Activated CD4-positive, alpha-beta T cell treated with anti-CD3 and anti-CD28 coated beads, Interleukin-2, Interleukin-6, amounts not matched to agents 100 ng/mL and 50 ng/mL, durations not matched to agents 16 hours and 8 hours (primary cell): ENCODE measurements at places on chromosomes 4 and X.

- DNase-seq = no peak
Measured at GRCh38 chrX:19649226-19649995, 134.1 kb upstream of the MAP3K15 start.

DNA sequence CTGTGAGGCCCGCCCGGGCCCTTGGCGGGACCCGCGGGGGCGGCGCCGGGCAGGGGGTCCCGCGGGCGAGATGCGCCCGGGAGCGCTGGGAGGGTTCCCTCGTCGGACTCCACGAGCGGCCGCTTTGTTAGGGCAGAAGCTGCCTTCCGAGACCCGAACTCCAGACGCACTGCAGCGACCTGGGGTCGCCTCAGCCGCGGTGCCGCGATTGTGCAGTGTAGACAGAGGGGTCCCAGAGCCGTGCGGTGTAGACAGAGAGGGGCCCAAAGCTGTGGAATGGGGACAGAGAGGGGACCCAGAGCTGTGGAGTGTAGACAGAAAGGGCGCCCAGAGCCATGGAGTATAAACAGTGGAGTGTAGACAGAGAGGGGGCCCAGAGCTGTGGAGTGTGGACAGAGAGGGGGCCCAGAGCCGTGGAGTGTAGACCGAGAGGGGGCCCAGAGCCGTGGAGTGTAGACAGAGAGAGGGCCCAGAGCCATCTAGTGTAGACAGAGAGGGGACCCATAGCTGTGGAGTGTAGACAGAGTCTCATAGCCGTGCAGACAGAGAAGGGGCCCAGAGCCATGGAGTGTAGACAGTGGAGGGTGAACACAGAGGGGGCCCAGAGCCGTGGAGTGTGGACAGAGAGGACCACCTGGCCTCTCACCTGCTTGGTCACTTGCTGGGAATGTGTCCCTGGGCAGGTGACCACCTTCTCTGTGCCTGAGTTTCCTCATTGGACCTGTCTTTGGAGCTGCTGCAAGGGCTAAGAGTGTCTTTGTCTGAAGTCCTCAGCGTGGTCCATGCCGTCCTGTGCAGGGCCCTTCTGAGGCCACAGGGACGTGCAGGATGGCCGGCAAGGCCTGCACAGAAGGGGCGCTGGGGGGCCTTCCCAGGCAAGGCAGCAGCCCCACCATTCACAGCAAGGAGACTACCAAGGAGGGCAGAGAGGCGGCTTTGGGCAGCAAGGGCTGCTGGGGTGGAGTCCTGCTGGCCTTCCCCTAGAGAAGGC lies 875 bp downstream of the RGS12 start:
- DNase-seq = no peak

DNA sequence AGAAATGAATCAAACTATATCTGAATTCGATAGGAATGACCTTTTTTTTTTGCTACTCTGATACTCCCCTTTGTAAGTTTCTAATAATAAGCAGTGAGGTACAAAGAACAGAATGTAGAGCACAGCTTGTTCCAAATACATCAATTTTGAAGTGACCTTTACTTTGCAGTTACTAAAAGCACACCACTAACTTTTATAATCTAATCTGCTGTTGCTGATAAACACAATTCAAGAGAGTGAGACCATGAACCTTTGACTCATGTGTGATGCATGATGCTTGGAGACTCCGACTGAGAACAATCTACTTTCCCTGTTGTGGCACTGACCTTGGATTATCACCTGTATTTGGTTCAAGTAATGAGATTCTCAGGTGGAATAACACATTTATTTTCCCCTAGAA lies 91.6 kb upstream of the GNPDA2 start:
- no peak for DNase-seq

DNA sequence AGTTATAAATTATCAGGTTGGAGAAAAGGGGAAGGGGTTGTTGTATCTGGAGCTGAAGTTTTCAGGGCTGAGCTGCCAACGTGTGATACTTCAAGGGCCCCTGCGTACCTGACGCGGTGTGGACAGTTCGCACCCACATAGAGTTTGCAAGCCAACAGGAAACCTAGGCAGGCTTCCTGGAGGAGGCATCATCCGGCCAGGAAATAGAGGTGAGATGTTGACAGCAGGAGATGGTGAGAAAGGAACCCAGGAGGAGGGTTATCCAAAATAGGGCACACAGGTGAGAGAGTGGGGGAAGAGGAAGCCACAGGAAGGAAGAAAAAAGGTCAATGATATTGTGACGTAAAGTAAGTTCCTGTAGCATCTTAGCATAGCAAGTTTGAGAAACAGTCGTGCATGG lies 127.2 kb downstream of the DHRSX start:
- DNase-seq = no peak

DNA sequence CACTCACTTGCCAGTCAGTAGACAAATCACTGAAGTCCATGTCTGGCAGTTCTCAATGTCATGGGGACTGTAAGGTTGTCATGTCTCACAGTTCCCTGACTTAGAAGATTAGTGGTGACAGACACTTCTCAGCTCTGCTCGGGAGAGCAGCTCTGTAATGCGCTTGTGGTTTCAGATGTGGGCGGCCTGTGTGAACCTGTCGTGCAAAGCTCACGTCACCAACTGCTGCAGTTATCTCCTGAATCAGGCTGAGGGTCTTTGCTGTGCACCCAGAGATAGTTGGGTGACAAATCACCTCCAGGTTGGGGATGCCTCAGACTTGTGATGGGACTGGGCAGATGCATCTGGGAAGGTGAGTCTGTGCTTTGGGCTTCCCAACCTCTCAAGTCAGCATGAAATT lies at the start of gene IL9R:
IL9R (plus strand) TSS at position 261 of the 400 bp plus-strand sequence; CDS start at position 325, 64 bp downstream.
- peak; percentile 65 for DNase-seq

DNA sequence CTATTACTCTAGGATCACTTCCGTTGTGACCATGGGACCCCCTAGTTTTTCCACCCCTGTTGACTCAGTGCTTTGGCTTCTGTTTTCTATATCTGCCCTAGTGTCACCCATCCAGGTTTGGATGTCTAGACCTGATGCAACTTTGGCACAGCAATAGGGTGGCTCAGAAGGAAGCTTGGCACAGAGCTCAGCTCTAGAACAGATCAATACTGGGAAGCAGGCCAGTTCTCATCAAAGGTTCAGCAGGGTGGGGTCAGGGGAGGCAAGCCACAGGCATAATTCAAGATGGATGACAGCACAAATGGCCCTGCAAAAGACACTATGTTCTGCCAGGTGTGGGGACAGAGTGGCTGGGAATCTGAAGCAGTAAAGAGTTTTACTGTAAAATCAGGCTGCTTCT lies 74.2 kb upstream of the EGFL6 start:
- no peak for DNase-seq

DNA sequence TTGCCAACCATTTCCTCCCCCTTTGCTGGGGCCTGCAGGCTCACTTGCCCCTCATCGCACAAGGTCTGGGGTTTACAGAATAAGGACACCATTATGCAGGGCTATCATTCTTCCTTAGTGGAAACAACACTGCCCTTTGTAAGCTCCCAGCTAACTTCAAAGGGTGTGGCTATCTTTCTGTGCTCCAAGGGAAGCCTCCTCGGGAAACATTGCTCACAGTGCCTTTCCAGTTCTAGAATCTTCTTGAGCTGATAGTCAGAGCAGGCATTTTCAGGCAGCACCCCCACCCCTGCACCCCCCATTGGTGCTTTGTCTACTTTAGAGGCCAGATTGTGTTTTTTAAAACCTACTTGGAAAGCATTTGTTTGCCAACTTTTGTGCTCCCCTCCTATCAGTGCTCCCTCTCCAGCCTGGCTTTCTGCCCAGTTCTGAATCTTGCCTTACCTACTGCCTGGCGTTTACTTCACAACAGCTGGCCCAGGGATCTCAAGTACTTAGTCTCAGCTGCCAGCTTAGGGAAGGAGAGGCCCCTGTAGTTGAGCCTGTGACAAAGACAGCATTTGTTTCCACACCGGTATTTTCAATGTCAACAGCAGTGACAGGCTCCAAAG lies 53.5 kb downstream of the PLAC1 start:
- no peak for DNase-seq

- no peak for DNase-seq
Measured at GRCh38 chrX:130299279-130300009, 30.7 kb upstream of the ZNF280C start.

- DNase-seq = peak; percentile 28
Measured at GRCh38 chr4:4461850-4462249, 74.9 kb downstream of the NSG1 start.

GRCh38 chr4:38582889-38583470 lies 81.0 kb upstream of the KLF3 start:
- peak; percentile 18 for DNase-seq

DNA sequence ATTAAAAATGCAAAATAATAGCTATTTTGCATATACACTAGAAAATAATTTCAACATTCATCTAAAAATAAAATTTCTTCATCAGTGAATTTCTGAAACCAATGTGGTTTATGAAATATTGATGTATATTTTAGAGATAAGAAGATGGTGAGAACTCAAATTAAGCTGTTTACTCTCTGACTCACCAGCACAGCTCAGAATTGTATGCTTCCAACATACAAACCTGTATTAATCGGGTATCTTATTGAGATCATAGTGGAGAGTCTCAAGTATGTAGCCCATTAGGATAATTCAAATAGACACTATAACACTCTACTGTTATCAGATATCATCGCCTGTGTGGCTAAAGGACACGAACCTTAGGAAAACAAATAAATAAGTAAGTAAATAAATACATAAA lies 899.5 kb upstream of the INTU start:
- no peak for DNase-seq
